ENCODE measurements at places on chromosomes 4 and X. TPM values are rescaled to one million over a fixed set of nuclear protein-coding genes. Genes with fewer than 3 reads are reported as not detected.

Gene RNF128
- 14.8 TPM for total RNA-seq

Gene ERCC6L
- total RNA-seq = 2.4 TPM

Gene GLOD5
- total RNA-seq = not detected

Gene SLC34A2
- 25.7 TPM for total RNA-seq

Gene PCDH18
- 91.8 TPM for total RNA-seq

Gene LSM6
- total RNA-seq = 41.1 TPM

Gene PABPC1L2B
- total RNA-seq = 0.17 TPM

DNA sequence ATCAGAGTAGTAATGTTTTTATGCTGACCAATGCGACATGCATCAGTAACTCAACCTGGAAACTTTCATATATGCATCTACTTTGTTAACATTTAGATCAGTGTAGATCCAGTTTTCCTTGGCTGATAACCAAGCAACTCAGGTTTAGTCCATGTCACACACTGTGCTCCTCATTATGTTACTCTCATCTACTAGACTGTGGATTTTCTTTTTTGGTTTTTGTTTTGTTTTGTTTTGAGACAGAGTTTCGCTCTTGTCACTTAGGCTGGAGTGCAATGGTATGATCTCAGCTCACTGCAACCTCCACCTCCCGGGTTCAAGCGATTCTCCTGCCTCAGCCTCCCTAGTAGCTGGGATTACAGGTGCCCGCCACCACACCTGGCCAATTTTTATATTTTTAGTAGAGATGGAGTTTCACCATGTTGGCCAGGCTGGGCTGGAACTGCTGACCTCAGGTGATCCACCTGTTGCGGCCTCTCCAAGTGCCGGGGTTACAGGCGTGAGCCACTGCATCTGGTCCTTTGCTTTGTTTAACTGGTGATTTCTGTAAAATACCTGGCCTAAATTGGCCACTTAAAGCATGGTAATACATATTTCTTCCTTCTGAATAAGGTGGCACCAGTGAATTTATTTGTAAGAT, 48.6 kb downstream of the SMARCAD1 start:
- no peak for DNase-seq
- H3K27ac ChIP-seq = no peak overlapping the region

DNA sequence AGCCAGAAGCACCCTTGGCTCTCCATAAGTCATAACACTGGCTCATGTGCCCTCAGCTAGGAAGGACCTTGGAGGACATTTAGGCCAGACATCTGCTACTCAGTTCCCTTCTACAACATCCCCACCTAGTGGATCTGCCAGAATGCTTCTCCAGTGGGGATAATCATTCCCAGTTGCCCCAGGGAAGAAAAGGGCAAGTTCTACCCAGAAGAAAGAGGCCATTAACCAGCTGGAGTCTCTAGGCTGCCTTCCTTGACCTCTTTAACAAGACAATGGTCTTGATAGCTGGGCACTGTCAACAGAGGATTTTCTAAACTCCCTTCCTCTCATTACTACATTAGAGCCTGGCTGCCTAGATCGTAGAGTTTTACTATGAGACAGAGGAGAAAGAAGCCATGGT, 42.0 kb downstream of the LGI2 start:
- no peaks in the 10 kb centered on the region for H3K36me3 ChIP-seq
- H3K4me3 ChIP-seq = no peak overlapping the region
- no peaks in the 10 kb centered on the region for H3K4me1 ChIP-seq

DNA sequence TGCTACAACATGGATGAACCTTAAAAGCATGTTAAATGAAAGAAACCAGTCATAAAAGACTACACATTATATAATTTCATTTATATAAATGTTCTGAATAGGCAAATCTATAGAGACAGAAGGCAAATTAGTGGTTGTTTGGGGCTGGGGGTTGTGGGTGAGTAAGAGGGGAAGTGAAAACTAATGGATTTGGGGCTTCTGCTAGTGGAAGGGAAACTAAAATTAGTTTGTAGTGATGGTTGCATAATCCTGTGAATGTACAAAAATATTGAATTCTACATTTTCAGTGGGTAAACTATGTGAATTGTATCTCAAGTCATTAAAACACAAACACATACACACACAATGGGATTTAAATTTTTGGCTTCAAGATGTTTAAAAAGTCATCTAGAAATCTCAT, 25.4 kb upstream of the LIMCH1 start:
- H3K4me3 ChIP-seq = no peak overlapping the region
- no peak for DNase-seq
- H3K27me3 ChIP-seq = peaks cover 11% of the 10 kb centered on the region
- no peaks in the 10 kb centered on the region for H3K4me1 ChIP-seq
- H3K36me3 ChIP-seq = peaks cover 17% of the 10 kb centered on the region

GRCh38 chr4:99986792-99987191, 36.7 kb upstream of the H2AZ1 start:
- H3K27me3 ChIP-seq = no peaks in the 10 kb centered on the region
- H3K4me1 ChIP-seq = peaks cover 1% of the 10 kb centered on the region
- no peak overlapping the region for H3K27ac ChIP-seq
- no peaks in the 10 kb centered on the region for H3K36me3 ChIP-seq
- DNase-seq = no peak

DNA sequence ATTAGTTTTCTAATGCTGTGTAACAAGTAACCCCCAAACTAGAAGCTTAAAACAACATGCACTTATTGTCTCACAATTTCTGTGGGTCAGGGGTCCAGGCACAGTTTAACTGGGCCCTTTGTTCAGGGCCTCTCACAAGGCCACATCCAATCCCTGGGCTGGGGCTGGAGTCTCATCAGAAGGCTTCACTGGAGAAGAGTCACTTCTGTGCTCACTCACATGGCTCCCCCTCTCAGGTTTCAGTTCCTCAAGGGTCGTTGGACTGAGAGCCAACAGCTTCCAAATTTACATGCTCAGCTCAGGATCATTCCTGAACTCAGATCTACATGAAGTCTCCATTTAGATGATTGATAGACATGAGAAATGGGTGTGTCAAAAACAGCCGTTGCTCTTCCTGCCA, 77.1 kb downstream of the EVC start:
- no peaks in the 10 kb centered on the region for H3K27me3 ChIP-seq
- H3K27ac ChIP-seq = no peak overlapping the region
- no peak overlapping the region for H3K4me3 ChIP-seq
- H3K4me1 ChIP-seq = no peaks in the 10 kb centered on the region
- peaks cover 41% of the 10 kb centered on the region for H3K36me3 ChIP-seq
- DNase-seq = peak; percentile 16

DNA sequence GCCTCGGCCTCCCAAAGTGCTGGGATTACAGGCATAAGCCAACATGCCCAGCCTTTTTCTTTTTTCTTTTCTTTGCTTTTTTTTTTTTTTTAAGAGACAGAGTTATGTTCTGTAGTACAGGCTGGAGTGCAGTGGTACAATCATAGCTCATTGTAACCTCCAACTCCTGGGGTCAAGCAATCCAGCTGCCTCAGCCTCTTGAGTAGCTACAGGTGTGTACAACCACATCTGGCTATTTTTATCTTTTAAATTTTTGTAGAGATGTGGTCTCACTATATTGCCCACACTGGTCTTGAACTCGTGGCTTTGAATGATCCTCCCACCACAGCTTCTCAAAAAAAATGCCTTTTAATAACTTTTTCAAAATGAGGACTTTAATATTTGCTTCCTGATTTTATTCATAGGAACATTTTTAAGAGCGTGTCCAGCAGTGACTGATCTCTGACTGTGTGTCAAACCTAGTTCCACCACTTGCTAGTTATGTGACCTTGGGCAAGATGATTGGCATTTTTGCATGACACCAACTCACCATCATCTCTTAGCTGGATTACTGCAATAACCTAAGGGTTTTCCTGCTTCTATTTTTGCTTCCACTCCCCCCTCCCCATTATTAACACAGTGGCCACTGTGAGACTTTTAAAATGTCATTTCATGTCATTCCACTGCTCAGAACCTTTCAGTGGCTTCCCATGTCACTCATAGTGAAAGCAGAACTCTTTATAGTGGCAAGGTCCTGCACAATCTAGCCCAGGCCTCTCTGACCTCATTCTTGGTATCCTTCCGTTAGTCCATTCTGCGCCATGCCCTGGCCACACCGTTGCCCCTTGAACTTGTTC, 4.5 kb upstream of the TNIP3 start:
- no peaks in the 10 kb centered on the region for H3K4me1 ChIP-seq
- H3K36me3 ChIP-seq = no peaks in the 10 kb centered on the region
- H3K4me3 ChIP-seq = no peak overlapping the region
- H3K27ac ChIP-seq = no peak overlapping the region

- DNase-seq = peak; percentile 79
- peaks cover 9% of the 10 kb centered on the region for H3K4me1 ChIP-seq
- no peak within 1 kb of the TSS for H3K4me3 ChIP-seq
- H3K36me3 ChIP-seq = peaks cover 37% of the 10 kb centered on the region
- H3K27ac ChIP-seq = no peak within 1 kb of the TSS
Observed at GRCh38 chr4:137531986-137532868, at the start of gene PCDH18. PCDH18 (minus strand) TSS chr4:137532494; CDS start chr4:137532088, 406 bp downstream.

DNA sequence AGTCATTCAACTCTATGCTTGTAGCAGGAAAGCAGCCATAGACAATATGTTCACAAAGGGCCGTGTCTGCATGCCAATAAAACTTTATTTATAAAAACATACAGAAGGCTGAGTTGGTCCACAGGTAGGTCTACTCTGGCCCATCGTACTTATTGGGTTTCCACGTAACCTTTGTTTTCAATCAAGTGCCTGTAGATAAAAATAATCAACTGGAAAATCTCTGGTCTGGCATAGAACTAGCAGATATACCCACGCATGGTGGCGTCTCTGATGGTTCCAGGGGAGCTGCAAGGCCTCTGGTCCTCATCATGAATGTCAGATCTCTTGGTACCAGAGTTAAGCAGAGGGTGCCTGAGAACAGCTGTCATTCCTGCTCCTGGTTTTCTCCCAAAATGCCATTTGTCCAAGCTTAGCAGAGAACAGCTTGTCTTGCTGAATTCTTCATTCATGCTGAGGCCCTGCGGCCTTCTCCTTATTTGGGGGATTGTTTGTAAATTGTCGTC, 31.4 kb upstream of the JAKMIP1 start:
- H3K4me1 ChIP-seq = peaks cover 5% of the 10 kb centered on the region
- H3K27me3 ChIP-seq = peaks cover 21% of the 10 kb centered on the region
- H3K27ac ChIP-seq = no peak overlapping the region
- no peaks in the 10 kb centered on the region for H3K36me3 ChIP-seq

- peaks cover 24% of the 10 kb centered on the region for H3K36me3 ChIP-seq
- H3K27ac ChIP-seq = no peak overlapping the region
- DNase-seq = no peak
- no peaks in the 10 kb centered on the region for H3K4me1 ChIP-seq
- H3K4me3 ChIP-seq = no peak overlapping the region
- H3K27me3 ChIP-seq = no peaks in the 10 kb centered on the region
Observed at GRCh38 chr4:13364653-13365052, 119.5 kb downstream of the RAB28 start.

- no peaks in the 10 kb centered on the region for H3K36me3 ChIP-seq
- no peaks in the 10 kb centered on the region for H3K27me3 ChIP-seq
- no peak overlapping the region for H3K27ac ChIP-seq
- H3K4me1 ChIP-seq = peaks cover 27% of the 10 kb centered on the region
Observed at GRCh38 chr4:8185930-8186329, 13.2 kb upstream of the SH3TC1 start.

DNA sequence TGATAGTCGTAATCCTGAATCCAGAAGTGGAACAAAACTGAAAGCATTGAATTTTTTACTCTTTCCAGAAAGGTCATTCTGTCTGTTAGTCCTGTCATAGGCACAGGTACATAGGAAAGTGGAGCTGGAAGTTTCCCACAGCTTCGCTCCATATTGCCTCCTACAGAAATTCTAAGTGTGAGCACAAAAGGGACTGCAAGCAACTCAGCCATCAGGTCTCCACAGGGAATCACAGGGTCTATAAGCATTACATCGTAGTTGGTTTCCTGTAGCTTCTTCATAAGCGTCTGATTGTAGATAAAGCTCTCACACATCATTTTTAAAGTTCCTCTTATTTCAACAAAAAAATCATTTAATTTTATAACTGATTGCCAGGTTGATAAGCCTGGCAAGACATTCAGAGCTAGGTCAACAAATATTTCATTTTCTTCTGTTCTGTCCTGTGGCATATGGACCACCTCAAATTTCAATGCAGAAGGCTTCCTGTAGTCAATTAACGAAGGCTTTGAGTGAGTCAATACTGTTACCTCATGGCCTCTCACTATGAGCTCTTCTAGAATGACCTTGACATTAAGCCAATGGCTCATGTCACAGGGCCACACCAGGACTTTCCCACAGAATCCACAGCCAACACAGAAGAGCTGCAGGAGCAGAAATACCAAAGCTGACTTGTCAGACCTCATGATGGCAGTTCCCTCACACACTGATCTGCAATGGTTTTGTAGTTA, at the start of gene UGT2A3:
UGT2A3 (minus strand) TSS at position 727 of the 728 bp plus-strand sequence; CDS start at position 683, 44 bp downstream.
- no peaks in the 10 kb centered on the region for H3K36me3 ChIP-seq
- no peak within 1 kb of the TSS for H3K4me3 ChIP-seq
- H3K27me3 ChIP-seq = no peaks in the 10 kb centered on the region
- DNase-seq = no peak
- no peak within 1 kb of the TSS for H3K27ac ChIP-seq
- peaks cover 9% of the 10 kb centered on the region for H3K4me1 ChIP-seq

- H3K4me1 ChIP-seq = no peaks in the 10 kb centered on the region
- H3K4me3 ChIP-seq = no peak overlapping the region
- H3K36me3 ChIP-seq = no peaks in the 10 kb centered on the region
- no peaks in the 10 kb centered on the region for H3K27me3 ChIP-seq
- no peak overlapping the region for H3K27ac ChIP-seq
Observed at GRCh38 chrX:153626025-153626633, 20.9 kb upstream of the DUSP9 start.

DNA sequence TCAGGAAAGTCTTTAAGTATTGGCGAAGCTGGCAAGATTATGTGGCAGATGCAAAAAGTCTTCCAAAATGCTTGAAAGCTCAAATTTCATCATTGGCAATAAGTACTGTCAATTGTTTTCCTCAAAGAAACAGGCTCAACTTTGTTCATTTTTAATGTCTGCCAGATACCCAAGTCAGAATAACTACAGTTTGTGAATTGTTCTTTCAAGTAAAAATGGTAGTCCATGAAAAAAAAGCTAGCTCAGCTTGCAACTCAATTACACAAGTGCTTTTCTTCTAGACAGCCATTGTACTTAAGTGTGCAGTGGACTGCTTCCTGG, 70.5 kb downstream of the AFF1 start:
- DNase-seq = no peak
- no peaks in the 10 kb centered on the region for H3K27me3 ChIP-seq
- peak overlapping the region; percentile 96 for H3K4me3 ChIP-seq
- H3K27ac ChIP-seq = no peak overlapping the region

DNA sequence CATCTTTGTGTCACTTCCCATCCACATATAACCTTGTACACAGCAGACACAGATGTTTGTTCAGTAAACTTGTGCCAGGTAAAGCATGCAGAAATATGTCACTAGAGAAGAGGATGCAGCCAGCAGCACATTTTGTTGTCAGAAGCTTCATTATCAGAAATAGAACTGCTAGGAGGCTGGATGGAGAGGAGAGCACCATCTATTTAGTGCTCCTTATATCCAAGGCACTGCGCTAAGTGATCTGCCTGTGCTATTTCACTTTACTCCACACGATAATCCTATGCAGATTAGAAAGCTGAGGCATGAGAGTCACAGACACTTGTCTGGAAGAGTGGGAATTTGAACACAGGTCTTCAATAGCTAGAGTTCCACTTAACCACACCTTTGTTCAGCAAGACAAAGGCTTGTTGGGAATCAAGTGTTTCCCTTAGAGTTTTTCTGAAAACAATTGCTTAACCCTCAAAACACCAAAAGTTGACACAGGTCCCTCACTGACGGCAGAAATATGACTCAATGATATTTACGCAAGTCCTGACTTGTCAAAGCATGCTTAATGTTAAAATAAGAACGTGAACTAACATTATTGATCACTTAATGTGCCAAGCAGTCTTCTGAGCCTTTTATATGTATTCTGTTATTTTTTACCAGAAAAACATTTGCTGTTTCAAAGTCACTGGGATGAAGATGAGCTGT, 1.2 kb upstream of the QDPR start:
- H3K36me3 ChIP-seq = peaks cover 4% of the 10 kb centered on the region
- DNase-seq = no peak
- peaks cover 30% of the 10 kb centered on the region for H3K27me3 ChIP-seq
- peaks cover 38% of the 10 kb centered on the region for H3K4me1 ChIP-seq
- H3K4me3 ChIP-seq = peak overlapping the region; percentile 83

Data from type B pancreatic cell (in vitro differentiated cells).